Activated gamma-delta T cell treated with anti-CD3 and anti-CD28 coated beads, Interleukin-2, amount 50 U/mL, for 16 hours (primary cell): ENCODE measurements at places on chromosomes 13 and 19.

- DNase-seq = no peak
Measured at GRCh38 chr13:91417660-91418325, 19.4 kb downstream of the GPC5 start.

DNA sequence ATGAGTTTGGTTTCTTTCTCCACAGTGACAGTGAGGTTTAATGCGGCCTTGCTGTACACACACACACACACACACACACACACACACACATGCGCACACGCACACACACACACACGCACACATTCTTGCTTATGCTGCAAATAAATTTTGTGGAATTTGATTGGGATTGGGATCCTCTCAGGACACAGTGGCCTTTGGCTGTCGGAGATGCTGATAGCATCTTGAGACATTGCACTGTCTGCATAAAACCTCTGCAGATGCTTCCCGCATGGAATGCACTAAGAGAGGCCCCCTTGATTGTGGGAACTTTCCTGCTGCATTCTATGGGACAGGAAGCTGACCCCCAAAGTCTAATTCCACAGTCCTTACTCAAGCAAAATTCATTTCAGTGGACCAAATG, 145.6 kb downstream of the FLT1 start:
- DNase-seq = no peak

DNA sequence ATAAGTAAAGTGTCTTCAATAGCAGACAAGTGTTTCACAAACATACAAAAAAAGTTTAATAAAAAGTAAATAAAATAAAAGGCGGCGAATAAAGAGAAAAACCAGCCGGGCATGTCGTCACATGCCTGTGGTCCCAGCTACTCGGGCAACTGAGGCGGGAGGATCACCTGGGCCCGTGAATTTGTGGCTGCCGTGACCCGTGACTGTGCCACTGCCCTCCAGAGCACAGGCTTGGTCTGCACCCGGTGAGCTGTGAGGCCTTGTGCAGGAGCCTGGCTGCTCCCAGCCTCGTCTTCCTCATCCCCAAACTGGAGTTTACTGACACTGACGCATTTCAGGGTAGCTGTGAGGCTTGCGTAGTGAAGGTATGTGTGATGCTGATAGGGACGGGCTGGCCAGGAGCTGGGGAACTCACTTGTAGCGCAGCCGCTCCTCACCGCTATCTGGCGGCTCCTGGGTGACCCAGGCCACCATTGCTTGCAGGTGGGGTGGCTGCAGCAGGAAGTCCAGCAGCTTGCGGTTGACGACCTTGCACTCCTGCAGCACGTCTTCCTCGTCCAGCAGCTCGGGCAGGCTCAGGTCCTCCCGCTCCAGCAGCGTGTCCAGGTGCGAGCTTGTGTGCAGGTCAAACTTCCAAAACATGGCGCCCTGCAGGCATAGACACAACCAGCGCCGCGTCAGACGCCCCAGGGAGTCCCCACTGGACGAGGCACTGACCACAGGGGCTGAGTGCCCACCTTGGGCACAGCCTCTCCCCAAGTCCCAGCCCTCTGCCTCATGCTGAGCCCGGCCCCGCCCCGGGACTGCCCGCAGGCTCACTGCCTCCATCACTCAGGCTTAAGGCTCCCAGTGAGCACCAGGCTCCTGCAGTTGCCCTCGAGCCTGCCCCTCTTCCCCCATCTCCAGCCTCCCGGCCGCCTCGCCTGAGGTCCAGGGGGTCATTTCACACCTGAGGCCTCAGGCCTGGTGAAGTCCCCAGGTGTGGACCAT, 12.1 kb downstream of the PPP6R1 start:
- no peak for DNase-seq

DNA sequence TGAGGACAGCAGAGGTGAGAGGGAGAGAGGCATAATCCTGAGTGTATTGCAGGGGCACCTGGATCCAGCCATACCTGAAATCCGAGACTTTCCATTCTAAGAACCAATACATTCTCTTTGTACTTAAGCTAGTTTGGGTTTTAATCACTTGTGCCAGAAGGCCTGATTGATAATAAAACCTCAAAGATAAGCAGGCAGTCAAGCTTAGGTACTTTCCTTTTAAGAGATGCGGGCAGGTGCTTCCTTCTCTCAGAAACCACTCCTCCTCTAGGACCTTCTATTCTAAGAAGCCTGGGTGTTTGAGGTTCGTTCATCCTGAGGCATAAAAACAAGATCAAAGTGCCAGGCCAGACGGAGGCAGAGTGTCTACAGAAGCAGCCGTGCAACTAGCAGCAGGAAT, 22.2 kb downstream of the FAM187B start:
- DNase-seq = no peak

DNA sequence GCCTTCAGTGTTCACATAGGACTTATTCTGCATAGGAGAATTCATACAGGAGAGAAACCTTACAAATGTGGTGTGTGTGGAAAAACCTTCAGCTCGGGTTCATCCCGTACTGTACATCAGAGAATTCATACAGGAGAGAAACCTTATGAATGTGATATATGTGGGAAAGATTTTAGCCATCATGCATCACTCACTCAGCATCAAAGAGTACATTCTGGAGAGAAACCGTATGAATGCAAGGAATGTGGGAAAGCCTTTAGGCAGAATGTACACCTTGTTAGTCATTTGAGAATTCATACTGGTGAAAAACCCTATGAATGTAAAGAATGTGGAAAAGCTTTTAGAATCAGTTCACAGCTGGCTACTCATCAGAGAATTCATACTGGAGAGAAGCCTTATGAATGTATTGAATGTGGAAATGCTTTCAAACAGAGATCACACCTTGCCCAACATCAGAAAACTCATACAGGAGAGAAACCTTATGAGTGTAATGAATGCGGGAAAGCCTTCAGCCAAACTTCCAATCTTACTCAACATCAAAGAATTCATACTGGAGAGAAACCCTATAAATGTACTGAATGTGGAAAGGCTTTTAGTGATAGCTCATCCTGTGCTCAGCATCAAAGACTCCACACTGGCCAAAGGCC, 13.4 kb upstream of the ZFP28 start:
- DNase-seq = no peak

DNA sequence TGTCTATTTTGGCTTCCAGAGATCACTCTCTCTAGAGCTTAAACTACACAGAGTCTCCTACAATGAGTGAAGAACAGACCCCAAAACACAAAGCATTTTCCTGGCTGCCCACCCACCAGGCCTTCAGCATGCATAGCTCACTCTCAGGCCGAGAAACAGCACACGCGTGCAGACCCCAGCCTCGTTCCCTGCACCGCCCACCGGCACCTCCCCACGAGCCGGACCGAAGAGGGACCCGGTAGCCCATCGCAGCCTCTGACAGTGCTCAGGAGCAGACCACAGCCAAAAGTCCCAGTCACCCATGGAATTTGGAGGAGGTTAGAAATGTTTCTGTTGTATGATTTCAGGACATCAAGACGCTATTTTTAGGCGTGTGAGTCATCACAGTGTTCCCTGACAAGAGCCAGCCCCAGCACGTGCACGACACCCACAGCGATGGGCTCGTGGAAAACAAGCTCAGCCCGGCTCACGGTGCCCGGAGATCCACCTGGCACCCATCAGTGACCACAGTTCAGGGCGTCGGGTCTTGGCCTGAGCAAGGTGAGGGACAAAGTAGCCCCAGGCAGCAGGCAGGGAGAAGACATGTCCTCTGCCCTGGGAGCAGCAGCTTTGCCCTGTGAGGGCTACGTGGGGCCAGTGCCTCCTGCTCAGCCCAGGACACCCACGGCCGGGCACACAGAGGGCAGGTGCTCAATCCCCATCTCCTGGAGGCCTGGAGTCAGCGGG, 50.1 kb upstream of the SPACA7 start:
- DNase-seq = no peak

DNA sequence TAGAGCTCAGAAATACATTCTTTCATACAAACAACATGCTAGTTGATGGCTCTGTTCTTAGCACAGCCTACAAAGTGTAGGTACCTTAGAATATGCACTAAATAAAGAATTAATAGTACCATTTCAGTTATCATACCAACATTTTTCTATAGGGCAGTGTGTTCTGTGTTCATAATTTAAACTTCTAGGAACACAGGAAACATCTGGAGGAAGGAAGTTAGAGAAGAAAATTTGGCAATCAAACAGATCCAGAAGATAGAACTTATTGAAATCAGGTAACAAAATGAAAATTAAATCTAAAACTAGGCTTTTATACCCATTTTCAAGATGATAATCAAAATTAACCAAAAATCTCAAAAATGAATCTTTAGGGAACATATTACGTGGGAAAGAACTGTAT, 527.5 kb downstream of the DCT start:
- no peak for DNase-seq

DNA sequence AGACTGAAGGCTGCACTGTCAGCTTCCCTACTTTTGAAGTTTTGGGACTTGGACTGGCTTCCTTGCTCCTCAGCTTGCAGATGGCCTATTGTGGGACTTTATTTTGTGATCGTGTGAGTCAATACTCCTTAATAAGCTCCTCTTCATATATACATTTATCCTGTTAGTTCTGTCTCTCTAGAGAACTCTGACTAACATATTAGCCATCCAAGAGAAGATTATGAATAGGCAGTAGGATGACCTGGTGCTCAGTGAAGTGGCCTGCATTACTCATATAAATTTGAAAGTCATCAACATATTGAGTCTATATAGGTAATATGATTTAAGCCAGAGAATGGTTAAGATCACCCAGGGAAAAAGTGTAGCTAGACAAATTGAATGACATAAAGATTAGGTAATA, 136.3 kb upstream of the UFM1 start:
- DNase-seq = no peak

DNA sequence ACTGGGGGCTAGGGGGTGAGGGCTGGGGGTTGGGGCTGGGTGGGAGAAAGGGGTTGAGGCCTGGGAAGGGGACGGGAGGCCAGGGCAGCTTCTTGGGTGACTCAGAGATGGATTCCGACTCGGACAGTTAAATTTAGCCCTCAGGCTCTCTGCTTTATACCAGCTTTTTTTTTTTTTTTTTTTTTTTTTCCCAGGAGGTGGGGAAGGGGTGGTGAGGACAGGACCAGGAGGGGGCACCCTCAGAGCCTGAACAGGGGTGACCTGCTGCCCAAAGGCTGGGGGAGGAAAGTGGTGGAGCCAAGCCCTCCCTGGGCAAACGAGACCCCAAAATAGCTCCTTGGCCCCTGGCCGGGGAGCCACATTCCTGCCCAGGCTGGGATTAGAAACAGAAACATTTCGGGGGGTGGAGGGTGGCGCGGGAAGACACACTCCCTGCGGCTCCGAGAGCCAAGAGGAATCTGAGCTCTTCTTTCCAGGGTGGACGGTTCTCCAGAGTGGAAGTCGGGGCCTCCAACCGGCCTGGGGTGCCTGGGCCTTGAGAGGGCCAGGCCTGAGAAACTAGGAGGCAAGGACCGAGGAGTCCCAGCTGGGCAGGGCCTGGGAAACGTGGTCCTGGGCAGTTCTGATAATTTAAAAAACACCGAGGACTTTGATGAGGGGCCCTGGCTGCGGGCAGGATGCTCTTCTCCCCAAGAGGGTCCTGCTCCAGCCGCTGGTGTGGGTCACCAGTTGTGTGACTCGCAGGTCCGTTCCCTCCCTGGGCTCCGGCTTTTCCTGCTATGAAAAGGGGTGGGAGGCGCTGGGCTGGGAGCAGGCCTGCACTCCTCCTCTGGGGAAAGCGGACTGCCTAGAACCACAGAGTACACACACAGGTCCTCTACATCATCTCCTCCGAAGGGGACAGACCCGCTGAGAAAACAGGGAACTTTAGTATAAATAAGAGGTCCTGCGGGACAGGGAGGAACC, 813 bp upstream of the DMPK start:
- DNase-seq = no peak

DNA sequence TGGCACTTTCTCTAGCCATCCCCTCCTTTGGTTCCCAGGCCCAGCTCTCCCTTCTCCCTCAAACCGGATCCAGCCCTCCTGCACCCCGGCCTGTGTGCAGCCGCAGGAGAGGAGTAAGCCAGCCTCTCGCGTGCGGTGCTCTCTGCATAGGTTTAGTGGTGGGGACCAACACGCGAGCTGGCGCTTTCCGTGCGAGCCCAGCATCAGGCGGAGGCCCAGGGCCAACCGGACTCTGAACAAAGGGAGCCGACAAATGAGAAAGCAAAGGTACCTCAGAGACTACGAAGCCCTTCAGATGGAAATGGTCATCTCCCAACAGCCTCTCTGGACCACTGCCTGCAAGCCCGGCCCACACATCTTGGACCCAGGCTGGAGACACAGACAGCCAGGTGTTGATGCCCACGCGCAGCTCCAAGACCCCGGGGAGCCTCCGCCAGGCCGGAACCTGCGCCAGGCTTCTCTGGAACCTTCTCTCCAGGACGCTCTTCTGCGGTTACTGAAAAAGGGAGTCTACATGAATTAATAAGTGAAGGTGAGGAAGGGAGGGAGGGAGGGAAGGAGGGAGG, 16.5 kb upstream of the LATS2 start:
- no peak for DNase-seq

DNA sequence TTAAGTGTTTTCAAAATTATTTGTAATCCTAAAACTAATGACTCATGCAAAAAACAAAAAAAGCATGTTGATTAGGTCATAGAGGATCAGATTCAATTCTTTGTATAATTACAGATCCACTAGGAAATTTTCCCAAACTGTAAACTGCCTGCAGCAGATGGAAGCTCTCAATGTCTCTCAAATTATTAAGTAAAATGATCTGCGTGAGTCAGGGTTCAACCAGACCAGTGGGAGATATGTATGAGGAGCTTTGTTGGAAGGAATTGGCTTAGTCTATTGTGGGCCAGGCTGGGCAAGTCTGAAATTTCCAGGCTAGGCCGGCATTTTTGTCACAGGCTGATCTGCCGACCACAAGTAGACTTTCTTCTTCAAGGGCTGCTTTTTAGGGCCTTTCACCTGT, 14.4 kb upstream of the SACS start:
- no peak for DNase-seq

- DNase-seq = no peak
Measured at GRCh38 chr19:4063369-4064148, 3.1 kb downstream of the ZBTB7A start.

DNA sequence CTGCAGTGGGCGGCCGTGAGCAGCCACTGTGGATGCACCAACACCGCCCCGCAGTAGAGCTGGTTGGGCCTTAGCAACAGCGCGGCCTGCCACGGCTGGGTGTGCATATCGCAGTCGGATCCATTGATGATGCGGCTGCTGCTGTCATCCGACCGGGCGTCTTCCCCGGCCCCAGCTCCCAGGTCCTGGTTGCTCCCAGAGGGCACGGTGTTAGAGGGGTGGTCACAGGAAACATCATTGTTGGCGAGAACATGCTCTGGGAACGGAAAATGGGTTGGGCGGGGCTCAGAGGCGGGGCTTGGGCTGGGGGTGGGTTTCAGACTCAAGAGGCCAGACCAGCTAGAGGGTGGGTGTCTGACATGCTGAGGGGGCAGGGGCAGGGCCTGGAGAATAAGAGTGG, 3.0 kb downstream of the KLK5 start:
- no peak for DNase-seq

DNA sequence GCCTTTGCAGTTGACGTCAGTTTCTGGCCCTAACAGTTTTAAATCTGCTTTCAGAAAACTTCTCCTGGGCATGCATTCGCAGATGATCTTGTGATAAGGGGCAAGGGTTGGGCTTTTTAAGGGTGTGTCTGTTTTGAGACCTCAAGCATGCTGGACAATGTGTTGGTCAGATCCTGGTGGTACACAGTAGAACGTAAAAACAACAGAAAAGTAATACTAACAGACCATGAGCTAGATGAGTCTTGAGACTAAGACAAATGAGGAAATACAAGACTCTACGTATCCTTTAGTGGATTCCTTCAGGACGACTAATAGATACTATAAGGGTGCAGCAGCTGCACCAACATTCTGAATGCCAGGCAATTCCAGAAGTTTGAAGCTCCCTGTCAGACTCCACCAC, 237.6 kb downstream of the DNAJC15 start:
- DNase-seq = no peak
